ENCODE measurements at places on chromosomes 2 and 18.

DNA sequence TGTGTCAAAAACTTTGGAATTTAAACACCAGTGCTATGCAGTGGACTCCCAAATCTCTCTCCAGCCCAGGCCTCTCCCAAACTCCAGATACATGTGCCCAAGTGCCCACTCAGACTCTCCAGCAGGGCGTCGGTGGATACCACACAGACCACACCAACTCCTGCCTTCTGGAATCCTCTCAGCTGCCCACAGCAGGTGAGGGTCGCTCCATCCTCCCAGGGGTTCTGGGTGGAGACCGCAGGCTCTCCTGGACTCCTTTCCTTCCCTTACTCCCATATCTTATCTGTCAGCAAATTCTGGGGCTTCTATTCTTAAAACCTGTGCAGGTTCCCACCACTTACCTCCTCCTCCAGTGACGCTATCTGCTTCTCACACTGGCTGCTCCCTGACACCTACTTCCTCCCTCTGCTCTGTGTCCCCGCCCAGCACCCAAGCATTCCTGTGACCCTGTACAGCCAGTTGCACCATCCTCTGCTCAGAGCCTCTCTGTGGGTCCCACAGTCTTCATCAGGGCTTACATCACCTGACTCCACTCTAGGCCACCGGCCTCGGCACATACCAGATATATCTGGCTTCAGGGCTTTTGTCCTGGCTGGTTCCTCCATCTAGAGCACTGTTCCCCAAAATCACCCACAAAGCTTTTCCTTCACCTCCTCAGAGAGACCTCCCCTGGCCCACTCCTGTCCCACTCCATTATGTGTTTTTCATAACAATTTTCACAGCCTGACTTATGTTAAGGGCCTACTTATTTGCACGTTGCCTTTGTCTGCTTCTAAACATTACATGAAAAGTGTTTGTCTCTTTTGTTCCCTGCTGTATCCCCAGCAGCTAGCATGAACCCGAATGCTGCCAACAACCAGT lies 2.6 kb upstream of the IMP4 start:
- DNase-seq, result no peak

GRCh38 chr2:168431301-168432024 lies 24.6 kb upstream of the CERS6 start:
- no peak for DNase-seq

DNA sequence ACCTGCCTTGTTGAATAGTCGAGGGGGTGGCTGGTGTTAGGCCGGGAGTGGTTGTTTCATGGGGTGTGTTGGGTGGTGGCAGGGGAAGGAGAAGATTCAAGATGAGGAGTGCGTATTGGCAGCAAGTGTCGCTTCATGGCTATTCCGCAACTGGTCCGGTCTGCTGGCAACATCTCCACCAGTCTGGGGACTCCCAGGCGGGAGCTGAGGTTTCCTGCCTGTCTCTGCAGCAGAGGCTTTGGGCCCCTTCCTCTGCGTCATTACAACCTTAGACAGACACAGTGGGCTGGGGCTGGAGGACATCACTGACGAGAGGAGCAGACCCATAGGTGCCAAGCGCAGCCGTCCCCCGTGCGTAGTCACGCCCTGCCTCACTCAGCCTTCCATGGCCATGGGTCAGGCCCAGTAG lies 64.0 kb upstream of the MCFD2 start:
- DNase-seq, result no peak

DNA sequence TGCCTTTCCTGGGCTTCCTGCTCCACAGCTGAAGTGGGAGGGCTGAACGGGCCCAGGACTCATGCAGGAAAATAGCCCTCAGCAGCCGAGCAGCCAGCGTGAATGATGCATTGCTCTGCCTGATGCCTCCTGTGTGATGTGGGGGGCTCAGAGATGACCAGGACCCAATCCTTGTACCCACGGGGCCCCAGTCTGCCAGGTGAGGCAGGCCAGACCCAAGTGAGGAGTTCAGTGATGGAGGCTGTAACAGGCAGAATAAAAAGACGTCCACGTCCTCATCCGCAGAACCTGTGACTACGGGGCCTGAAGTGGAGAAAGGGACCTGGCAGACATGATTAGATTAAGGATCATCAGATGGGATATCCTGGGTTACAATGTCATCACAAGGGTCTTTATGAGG lies 194.9 kb upstream of the HDAC4 start:
- DNase-seq, result no peak

DNA sequence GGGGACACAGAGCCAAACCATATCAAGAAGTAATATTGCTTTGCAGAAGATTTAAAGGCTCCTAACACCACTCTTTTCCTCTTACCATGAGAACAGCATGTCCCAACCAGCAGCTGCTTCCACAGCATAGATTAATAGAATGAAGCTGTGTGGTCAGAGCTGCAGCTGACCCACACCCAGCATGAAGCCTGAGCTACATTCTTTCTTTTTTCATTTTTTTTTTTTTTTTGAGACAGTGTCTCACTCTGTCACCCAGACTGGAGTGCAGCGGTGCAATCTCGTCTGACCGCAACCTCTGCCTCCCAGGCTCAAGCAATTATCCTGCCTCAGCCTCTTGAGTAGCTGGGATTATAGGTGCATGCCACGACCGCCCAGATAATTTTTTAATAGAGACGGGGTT lies 289.8 kb downstream of the RAD51AP2 start:
- no peak for DNase-seq

DNA sequence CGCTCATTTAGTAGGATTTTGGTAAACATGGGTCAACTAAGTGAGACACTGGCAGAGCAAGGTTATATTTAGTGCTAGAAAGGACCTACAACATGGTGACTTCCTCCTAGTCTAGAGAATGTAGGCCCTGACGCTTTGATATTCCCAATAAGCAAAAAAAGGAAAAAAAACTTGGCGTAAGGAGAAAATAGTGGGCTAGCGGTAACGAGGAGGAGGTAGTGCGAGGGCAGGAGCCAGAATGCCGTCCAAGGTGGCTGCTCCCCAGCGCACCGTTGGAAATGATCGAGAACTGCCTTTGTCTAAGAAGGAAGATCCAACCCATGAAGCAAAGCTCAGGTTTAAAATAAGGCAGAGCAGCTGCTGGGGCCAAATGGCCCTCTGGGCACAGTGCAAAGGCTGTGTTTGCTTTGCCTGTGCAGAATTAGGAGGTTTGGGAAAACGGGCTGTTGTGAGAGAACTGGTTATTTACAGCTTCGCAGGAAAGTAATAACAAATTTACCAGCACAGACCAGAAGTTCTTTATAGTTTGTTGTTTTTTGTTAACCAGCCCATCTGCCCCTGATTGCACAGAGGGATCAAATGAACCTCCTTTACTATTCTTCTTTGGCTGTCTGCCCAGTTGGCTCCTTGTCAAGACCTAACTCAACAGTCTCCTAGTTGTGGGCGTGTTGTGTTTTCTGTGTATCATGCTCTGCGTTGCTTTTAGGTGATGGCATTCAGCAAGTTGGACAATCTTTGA lies 86.6 kb downstream of the ITGB1BP1 start:
- DNase-seq, result peak; percentile 92
